AG09309 (cell line): ENCODE measurements at places on chromosomes 1 and 21.

DNA sequence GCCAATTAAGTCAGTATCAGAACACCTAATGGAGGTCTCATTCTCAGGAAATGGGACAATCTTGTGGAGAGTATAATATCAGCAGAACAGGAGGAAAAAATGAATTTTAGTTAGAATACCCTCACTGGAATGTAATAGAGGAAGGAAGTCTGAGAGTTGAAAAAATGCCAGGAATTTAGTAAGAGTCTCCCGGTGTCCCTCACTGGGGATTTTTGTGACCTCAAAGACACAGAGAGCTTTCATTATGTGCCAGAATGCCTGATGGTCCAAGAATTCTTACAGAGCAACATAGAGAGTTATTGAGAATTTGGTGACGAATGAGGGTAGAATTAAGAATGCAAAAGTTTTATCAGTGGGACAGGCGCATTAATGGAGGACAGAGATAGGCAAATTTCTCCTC lies 443.5 kb upstream of the B3GALT2 start:
- no peak for DNase-seq

- DNase-seq: peak; percentile 66
Observed at GRCh38 chr1:203038217-203038741, 12.0 kb downstream of the PPFIA4 start.

DNA sequence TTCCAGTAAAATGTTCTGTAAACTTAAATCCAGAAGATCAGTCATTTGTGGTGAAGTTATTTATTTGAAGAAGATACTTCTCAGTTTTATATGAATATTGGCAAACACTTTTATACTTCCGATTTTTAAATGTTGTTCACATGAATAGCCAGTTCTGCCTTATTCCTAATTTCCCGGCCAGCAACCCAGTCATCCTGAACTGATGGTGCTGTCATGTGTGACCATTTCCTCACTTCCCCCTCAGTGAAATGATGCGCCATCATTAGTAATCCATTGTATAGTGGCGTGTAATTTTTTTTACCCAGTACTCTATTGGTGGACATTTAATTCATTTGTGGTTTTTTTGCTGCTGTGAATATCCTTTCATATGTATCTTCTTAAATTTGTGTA lies 16.4 kb downstream of the GPSM2 start:
- no peak for DNase-seq

DNA sequence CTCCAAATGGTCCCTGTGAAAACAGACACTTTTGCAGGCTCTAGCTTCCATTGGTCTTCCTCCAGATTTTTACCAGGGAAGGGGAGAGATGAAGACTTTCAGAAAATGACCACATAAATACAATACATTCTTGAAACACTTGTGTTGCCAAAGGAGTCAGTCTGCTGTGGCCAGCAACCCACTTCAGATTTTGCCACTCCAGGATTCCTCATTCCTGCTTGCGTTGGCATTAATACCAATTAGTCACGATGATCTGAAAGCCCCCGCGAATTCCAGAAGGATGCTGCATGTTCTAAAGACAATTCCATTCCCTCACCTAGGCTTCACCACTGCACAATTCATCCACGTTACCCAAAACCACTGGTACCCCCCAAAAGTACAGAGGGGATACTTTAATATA lies 7.9 kb upstream of the BACE2 start:
- DNase-seq: no peak

DNA sequence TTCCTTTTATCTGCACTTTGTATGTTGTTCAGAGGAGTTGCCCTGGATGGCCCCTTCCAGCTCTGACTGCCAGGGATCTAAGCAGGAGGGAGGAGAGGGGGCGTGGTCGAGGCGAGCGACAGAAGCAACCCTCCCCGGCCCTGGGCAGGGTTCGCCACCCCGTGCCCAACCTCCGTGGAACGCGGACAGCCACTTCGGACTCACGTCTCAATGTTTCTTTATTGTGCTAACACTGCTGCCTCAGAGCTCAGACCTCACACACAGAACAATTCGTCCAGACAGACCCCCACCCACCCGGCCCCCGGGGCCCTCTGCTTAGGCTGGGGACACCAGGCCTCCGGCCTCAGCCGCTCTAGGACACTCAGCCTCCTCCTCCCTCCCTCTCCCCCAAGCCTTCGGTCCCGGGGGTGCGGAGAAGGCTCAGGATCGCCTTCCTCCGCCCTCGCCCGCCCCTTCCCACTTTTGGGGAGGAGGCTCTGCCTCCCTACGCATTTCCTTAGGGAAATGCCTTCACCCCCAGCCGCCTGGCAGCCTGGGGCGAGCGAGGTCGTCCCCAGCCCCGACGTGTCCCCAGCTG lies 8.3 kb downstream of the VSIG8 start:
- no peak for DNase-seq

DNA sequence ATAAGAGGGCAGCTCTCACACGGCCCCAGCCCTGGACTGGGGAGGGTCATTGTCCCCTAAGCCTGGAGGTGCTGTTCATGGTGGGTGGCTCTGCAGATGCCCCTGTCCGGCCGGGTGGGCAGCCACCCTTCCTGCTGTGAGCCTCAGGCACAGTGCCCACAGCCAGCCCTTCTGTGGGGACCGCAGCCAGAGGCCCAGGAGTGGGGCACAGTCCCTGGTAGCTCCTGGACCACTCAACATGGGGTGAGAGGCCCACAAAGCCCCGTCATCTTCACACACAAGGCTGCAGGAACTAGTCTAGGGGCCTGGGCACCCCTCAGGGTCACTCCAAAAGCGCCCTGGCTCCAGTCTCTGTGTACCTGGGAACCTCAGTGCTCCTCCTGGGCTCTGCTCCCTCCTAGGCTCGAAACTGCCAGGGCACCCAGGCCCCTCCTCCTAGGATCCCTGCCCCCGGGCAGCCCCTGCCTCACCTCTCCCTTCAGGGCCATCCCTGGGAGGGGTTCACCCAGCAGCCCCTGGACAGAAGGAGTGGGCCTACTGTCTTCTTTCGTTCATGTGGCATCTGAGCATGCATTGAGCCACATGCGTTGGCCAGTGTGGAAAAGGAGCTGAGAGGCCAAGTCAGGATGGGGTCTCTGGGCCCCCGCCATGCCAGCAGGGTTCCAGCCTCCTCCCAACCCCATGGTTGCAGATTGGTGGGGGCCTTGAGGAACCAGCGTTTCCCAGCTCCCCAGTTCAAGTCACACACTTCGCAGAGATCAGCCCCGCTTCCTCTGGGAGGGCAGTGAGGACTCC lies 43.0 kb downstream of the WNT9A start:
- no peak for DNase-seq

- no peak for DNase-seq
Observed at GRCh38 chr1:22186311-22186710, 43.4 kb upstream of the WNT4 start.

DNA sequence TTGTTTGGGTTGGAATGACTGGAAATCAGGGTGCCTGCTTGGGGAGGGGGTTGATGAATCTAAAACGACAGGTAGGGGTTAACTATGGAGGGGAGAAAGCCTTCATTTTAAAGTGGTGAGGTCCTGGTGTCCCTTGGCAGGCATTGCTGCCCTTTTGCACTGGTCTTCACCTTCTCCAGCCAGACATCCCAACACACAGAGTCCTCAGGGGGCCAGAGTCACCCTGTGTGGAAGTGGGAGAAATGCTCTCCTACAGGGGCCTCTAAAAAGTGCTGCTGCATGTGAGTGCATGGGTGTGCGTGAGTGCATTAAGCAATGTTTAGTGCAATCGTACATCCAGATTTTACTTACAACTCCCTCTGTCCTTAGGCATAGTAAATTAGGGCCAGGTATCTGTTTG lies 39.0 kb downstream of the TEX35 start:
- no peak for DNase-seq

DNA sequence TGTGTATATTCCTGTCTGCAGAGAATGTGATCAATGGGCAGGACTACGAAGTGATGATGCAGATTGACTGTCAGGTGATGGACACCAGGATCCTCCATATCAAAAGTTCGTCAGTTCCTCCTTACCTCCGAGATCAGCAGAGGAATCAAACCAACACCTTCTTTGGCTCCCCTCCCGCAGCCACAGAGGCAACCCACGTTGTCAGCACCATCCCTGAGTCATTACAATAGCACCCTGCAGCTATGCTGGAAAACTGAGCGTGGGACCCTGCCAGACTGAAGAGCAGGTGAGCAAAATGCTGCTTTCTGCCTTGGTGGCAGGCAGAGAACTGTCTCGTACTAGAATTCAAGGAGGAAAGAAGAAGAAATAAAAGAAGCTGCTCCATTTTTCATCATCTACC lies 65.2 kb downstream of the OLFML2B start:
- DNase-seq: no peak

DNA sequence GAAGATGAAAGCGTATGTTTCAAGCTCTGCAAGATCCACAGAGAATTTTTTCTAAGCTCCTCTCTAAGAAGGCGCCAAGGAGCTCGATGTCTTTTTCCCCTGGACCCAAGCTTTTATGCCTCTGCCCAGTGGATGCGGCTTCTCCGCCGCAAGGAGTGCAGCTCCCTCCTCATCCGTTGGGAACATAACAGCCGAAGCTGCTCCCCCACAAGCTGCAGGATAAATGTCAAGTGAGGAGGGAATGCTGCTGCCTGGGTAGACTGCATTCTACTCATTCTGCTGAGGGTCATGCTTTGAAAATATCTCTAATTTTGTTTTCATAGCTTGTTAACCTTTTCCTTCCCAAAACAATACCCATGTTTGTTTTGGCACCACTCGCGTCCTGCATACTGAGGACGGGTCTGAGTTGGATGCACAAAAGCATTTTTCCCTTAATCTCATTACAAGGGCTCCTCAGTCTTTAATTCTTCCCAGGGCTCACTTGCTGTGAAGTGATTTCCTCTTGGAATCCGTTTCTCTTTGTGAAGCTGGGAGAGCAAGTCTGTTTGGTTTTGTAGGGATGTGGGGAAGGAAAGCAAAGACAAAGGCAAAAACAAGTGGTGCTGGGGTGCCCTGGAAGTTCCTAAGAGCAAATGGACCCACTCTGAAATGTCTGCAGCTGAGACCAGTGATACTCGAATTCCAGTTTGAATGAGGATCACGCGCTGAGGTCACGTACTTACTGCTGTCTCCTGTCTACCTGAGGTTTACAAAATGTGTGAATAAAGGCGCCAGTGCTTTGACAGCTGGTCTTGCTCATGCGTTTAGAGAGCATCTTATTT lies 134.0 kb upstream of the IRF2BP2 start:
- DNase-seq: no peak

GRCh38 chr1:116297495-116298212 lies 75.4 kb upstream of the ATP1A1 start:
- DNase-seq: no peak

DNA sequence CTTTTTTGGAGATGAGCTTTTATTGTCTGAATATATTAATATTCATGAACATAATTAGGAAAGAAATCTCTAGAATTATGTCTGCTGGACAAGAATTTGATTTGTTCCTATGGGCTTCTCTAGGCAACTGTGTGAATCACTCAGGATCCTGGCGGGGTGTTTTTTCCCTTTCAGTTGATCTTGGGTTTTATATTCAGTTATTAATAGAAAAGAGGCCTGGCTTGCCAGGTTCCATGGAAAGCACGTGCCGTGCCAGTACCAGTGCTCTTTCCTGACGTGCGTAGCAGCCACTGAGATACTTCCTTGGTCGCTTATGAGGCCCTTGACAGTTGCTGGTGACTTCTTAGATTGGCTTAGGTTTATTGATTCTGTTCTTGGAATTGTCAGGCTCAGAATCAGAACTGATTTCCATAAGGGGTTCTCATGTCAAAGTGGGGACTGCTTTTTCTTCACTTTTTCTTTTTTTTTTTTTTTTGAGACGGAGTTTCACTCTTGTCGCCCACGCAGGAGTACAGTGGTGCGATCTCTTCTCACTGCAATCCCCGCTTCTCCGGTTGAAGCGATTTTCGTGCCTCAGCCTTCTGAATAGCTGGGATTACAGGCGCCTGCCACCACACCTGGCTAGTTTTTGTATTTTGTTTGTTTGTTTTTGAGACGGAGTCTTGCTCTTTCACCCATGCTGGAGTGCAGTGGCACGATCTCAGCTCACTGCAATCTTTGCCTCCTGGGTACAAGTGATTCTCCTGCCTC lies 48.7 kb upstream of the KIF1B start:
- no peak for DNase-seq

GRCh38 chr1:228767636-228768354 lies 32.5 kb downstream of the RHOU start:
- no peak for DNase-seq

DNA sequence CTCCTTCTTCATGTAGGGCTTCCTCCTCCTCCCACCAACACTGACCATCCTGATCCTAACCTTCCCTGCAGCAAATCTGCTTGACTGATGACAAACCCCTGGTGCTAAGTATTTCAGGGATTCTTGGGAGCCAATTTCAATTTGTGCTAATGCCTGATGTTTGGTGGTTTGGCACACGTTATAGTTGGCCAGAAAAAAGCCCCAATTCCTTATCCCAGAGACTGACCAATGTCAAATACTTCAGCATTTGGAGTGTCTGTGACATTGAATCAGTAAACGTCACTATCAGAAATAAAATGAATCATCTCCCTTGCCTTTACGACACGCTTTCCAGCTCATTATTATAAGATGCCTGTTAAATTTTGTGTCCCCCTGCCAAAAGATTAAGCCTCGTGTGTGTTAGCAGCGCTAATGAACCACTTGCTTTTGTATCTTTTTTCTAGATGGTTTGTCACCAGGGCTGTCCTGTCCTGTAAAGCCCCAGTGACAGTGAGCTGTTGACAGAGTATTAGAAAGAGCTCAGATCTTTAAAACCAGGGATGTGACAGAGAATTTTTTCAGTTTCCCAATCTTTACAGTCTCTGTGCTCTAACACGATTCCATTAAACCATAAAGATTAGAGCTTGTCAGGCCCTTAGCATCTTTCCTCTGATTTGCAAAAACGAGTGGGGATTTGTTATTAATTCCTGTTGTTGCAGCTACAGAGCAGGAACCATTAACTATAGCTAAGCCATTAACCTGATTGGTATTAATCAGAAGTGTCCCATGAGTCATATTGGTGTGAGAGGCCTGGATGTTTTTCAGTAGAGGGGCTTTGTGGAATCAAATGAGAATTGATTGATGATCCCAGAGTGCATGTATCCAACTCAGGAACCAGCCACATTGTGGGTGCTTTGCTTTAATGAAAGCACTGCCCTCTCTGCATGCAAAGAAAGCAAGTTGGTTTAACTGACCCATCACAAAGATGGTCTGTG lies 665.1 kb upstream of the PLXNA2 start:
- no peak for DNase-seq

DNA sequence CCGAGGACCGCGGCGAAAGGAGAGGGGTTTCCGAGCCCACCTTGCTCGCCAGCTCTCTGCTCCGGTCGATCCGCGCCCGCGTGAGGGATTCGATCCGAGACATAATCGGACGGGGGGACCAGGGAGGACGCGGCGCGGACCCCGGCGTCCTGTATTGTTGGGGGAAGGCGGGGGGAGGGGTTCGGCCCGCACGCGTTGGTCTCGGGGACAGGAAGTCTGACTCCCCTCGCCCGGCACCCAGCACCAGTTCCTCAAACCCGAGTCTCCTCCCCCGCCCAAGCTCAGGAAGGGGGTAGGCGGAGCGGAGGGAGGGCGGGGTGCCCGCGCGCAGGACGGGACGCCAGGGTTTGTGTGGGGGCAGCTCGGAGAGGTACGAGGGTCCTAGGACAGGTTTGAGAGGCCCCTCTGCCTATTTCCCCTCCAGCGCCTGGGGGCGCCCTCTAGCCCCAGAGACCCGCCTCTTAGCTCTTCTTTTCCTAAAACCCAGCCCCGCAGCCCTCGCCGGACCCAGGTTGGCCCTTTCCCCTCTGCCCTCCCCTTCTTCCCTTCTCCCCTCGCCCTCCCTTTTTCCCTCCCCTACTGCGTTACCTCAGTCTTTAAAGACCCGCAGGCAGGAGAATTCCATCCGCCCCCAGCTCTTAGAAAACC lies at the start of gene ARHGEF2:
Gene ARHGEF2 (minus strand): TSS at position 223 of the 648 bp plus-strand sequence. CDS start 120 bp downstream, at position 103.
- no peak for DNase-seq
